ENCODE measurements at places on chromosomes 5 and 9.

DNA sequence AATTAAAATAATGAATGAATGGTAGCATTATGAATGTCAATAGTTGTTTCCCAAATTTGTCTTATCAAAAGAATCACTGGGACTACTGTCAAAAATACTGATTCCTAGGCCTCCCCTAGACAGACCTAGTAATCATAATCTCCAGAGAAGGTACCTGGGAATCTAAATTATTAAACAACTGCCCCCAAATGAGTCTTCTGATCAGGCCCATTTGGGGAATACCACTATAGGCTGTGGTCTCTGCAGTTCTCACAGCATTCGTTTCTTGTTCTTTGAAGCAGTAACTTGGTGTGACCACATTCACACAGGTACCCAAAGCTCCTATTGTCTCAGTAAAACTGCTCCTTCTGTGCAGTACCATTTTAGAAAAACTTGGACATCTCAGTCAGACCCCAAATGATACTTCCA is 230.9 kb downstream of the PIK3R1 start:
- no peaks in the 10 kb centered on the region for H3K36me3 ChIP-seq
- H3K27ac ChIP-seq: no peak overlapping the region
- H3K4me1 ChIP-seq: peaks cover 5% of the 10 kb centered on the region
- H3K4me3 ChIP-seq: no peak overlapping the region

DNA sequence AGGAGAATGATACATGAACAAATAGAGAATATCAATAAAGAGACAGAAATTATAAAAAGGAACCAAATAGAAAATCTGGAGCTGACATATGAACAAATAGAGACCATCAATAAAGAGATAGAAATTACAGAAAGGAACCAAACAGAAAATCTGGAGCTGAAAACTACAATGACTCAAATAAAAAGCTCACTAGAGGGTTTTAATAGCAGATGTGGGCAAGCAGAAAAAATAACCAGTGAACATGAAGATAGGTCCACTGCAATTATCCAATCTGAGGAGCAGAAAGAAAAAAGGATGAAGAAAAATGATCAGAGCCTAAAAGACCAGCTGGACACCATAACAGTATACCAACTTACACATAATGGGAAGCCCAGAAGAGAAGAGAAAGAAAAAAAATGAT is 353.7 kb downstream of the ARL15 start:
- H3K27me3 ChIP-seq: no peaks in the 10 kb centered on the region
- no peaks in the 10 kb centered on the region for H3K4me1 ChIP-seq
- no peak overlapping the region for H3K27ac ChIP-seq
- no peak for DNase-seq
- H3K4me3 ChIP-seq: no peak overlapping the region

GRCh38 chr5:14922456-14922855 is 50.9 kb upstream of the ANKH start:
- no peaks in the 10 kb centered on the region for H3K27me3 ChIP-seq
- H3K27ac ChIP-seq: no peak overlapping the region
- no peak overlapping the region for H3K4me3 ChIP-seq
- no peaks in the 10 kb centered on the region for H3K36me3 ChIP-seq
- no peak for DNase-seq

DNA sequence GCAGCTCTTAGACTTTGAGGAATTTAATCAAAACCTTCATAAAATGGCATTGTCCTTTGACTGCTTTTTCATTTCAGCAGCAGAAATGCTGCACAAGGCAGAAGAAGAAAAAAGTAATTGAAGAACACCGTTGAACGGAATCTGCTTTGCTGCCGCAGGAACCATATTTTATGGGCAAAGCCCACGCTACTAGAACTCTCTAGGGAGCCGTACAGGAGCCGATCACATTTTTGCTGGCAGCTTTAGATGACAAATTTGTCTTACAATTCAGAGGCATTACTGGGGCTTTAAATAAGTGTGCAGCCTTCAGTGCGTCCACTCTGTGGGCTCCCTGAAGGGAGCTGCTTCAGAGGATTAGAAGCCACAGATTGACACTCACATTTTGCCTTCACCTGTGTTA is 5.4 kb downstream of the CFAP90 start:
- no peaks in the 10 kb centered on the region for H3K36me3 ChIP-seq
- H3K4me3 ChIP-seq: no peak overlapping the region
- no peak overlapping the region for H3K27ac ChIP-seq

- H3K36me3 ChIP-seq: peaks cover 13% of the 10 kb centered on the region
- no peaks in the 10 kb centered on the region for H3K27me3 ChIP-seq
- H3K27ac ChIP-seq: no peak overlapping the region
Observed at GRCh38 chr9:16434526-16434925, 435.9 kb downstream of the BNC2 start.

GRCh38 chr9:112615584-112616266 is 102.2 kb downstream of the INIP start:
- H3K27ac ChIP-seq: no peak overlapping the region
- peaks cover 6% of the 10 kb centered on the region for H3K36me3 ChIP-seq
- no peaks in the 10 kb centered on the region for H3K4me1 ChIP-seq

DNA sequence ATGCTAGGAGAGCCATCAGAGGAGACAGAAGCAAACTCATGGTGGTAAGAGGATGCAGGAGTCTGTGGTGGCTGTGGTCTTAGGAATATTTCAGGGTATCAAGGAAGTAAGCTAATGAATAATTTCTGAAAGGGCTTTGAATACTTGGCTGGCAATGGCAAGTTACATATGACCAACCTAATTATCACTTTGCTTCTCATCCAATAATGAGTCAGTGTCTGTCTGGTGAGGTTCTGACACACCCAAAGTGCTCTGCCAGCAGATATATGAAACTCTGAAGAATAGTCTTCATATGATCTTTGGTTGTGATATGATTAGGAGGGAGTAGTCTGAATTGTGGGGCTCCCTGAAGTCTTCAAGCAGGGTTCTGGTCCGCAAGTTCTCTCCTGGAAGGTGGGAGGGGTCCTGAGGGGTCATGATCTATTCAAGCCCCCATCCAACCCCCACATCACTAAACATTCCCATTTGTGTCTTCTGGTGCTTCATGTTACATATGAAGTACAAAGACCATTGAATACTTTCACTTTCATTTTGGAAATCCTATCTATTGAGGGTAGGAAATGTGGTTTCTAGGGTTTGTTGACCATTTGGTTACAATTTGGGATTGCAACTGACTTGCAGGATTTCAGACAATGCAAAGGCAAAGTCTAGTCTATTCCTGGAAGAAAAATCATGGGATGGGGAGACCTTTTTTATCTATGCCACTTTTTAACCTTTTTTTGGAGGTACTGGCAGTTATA is 199.9 kb upstream of the CDKN2B start:
- no peak for DNase-seq
- H3K36me3 ChIP-seq: no peaks in the 10 kb centered on the region
- no peak overlapping the region for H3K4me3 ChIP-seq
- H3K27ac ChIP-seq: no peak overlapping the region

DNA sequence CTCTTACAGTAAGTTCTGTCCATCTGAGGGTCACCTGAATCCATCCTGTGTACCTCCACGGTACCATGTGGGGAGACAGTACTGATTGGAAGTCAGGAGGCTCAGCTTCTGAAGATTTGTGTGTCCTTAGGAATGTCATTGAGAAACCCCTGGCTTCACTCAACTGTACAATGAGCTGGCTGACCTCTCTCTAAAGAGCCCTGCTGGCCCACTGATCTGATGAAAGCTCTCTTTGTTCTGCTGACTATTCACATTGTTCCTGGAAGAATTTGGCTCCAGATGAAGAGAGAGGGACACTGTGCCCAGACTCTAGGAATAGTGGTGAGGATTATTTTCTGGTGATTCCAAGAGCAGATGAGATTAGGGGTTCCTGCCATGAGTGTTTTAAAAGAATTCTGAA is 141.2 kb downstream of the LURAP1L start:
- H3K4me3 ChIP-seq: no peak overlapping the region
- H3K27me3 ChIP-seq: no peaks in the 10 kb centered on the region
- no peak for DNase-seq

DNA sequence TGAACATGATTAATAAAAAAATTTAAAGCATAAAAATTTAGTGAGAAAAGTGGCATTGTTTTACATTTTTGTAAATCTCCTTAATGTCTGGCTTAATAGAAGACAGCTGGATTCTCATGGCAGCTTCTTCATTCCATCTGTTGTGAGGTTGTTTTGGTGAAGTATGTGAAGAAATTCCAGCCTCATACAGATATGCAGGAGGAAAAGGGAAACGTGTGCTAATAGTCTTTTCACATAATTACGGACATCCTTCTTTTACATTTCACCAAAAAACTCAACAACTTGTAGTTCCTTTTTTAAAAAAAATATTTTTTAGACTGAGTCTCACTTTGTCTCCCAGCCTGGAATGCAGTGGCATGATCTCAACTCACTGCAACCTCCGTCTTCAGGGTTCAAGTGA is 46.9 kb downstream of the HACD4 start:
- H3K27me3 ChIP-seq: no peaks in the 10 kb centered on the region
- peak; percentile 61 for DNase-seq
- no peak overlapping the region for H3K4me3 ChIP-seq
- H3K36me3 ChIP-seq: peaks cover 5% of the 10 kb centered on the region
- H3K27ac ChIP-seq: no peak overlapping the region

DNA sequence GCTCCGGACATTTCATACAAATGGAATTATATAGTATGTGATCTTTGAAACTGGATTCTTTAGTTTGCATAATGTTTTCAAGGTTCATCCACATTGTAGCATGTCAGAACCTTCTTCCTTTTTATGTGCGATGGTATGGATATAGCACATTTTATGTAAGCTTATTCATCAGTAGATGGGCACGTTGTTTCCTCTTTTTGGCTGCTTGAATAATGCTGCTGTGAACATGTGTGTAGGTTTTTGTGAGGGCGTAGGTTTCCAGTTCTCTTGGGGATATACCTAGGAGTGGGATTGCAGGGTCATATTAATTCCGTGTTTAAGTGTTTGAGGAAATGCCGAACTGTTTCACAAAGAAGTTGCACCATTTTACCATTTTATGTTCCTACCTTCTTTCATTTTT is 187.8 kb downstream of the NR3C1 start:
- no peak overlapping the region for H3K4me3 ChIP-seq
- peaks cover 2% of the 10 kb centered on the region for H3K4me1 ChIP-seq
- no peak overlapping the region for H3K27ac ChIP-seq
- no peak for DNase-seq
- H3K36me3 ChIP-seq: no peaks in the 10 kb centered on the region

DNA sequence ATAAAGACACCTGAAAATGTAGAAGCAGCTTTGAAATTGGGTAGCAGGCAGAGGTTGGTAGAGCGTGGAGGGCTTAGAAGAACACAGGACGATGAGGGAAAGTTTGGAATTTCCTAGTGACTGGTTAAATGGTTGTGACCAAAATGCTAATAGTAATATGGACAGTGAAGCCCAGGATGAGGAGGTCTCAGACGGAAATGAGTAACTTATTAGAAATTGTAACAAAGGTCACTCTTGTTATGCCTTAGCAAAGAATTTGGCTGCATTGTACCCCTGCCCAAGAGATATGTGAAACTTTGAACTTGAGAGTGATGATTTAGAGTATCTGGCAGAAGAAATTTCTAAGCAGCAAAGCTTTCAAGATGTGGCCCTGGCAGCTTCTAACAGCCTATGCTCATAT is 382.5 kb downstream of the KCNN2 start:
- H3K36me3 ChIP-seq: no peaks in the 10 kb centered on the region
- no peak overlapping the region for H3K4me3 ChIP-seq
- H3K27me3 ChIP-seq: no peaks in the 10 kb centered on the region
- no peaks in the 10 kb centered on the region for H3K4me1 ChIP-seq

DNA sequence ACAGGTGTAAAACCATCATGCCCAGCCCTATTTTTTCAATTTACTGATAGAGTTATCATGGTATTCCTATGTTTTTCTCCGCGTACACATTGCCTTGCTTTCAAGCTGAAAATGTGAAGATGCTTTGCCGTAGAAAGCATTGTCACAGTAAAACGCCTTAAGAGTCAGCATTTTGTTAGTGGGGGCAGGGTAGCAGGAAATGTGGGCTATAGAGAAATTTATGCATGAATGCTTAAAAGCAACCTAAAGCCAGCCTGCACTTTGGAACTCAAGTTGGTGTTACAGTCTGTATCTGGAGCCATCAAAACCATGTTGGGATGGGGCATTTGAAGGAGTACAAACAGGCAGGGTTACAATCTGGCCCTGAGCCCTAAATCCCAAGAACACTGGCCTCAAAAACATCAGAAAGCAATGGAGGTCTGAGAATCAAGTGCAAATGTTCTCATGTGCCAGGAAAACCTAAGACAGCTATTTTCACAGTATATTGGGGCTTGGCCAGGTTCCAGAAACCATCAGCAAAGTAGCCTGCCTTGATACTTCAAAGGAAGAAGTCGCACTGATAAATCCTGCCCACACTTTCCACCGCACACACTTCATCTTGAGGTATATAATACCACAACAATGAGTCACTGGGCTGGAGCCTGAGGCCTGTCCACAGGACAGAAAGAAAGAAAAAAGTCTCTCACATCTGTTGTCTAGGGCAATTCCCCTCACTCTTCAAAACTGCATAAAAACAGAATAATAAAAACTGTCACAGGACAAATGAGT is 313.8 kb downstream of the ENC1 start:
- no peaks in the 10 kb centered on the region for H3K36me3 ChIP-seq
- DNase-seq: peak; percentile 88
- peak overlapping the region; percentile 92 for H3K27ac ChIP-seq
- H3K4me3 ChIP-seq: no peak overlapping the region

GRCh38 chr9:129487658-129488483 is 133.0 kb downstream of the C9orf50 start:
- peak overlapping the region; percentile 100 for H3K27ac ChIP-seq
- no peak overlapping the region for H3K4me3 ChIP-seq
- peak; percentile 52 for DNase-seq
- H3K36me3 ChIP-seq: no peaks in the 10 kb centered on the region
- H3K27me3 ChIP-seq: no peaks in the 10 kb centered on the region

DNA sequence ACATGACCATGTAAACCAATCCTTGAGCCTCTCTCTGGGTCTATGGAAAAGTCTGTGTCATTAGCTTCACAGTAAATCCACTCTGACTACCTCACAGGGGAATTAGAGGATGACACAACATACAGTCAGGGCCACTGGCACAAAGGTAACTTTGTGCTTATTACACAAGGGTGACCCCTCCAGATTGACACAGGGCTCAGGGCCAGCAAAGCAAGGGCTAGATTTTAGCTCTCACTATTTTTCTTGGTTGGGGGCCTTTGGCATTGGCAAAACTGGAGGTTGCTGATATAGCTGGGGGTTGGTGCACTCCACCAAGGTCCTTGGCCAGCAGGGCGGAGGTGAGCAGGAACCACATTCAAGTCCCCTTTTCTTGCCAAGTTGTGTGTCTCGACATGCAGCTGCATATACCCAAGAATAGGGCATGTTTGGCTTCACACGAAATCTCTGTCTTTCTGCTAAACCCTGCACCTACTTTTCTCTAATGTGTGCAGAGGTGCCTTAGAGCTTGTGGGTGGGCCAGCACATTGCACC is 15.2 kb upstream of the OSMR start:
- H3K4me1 ChIP-seq: peaks cover 5% of the 10 kb centered on the region
- no peak overlapping the region for H3K4me3 ChIP-seq
- peak; percentile 83 for DNase-seq
- H3K27me3 ChIP-seq: no peaks in the 10 kb centered on the region

GRCh38 chr9:74293479-74293878 is 203.7 kb upstream of the RORB start:
- DNase-seq: no peak
- no peaks in the 10 kb centered on the region for H3K27me3 ChIP-seq
- H3K4me1 ChIP-seq: peaks cover 2% of the 10 kb centered on the region
- no peak overlapping the region for H3K27ac ChIP-seq

- H3K4me1 ChIP-seq: peaks cover 7% of the 10 kb centered on the region
- no peaks in the 10 kb centered on the region for H3K36me3 ChIP-seq
- no peak overlapping the region for H3K27ac ChIP-seq
- no peaks in the 10 kb centered on the region for H3K27me3 ChIP-seq
- no peak for DNase-seq
Observed at GRCh38 chr5:72584466-72584865, 77.3 kb upstream of the ZNF366 start.

GRCh38 chr9:2874001-2874750 is 30.3 kb upstream of the PUM3 start:
- H3K27me3 ChIP-seq: no peaks in the 10 kb centered on the region
- no peak overlapping the region for H3K4me3 ChIP-seq
- peak; percentile 57 for DNase-seq
- H3K27ac ChIP-seq: no peak overlapping the region
- H3K36me3 ChIP-seq: no peaks in the 10 kb centered on the region
- H3K4me1 ChIP-seq: no peaks in the 10 kb centered on the region

Data from trophoblast cell (in vitro differentiated cells and primary cell).